Stimulated activated CD4-positive, alpha-beta T cell treated with anti-CD3 and anti-CD28 coated beads, Interleukin-4, amount 100 ng/mL, for 1 hour (primary cell): ENCODE measurements at places on chromosomes 3 and 15.

DNA sequence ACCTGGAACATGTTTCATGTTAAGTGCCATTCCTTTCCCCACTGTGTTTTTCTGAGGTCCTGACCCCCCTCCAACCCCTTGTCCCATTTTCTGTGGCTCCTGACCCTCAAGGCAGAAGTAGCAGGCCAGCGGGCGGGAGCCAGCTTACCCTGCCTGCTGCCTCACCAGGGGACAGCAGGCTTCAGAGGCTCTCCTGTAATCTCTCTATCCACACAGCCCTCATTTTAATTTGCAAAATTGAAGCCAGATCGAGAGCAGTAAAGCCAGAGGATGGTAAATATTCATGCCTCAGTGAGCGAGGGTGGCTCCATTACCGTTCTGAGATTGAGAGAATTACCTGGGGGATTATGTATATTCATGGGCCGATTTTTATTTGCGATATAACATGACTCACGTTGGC is 147.6 kb downstream of the DNAJB8 start:
- DNase-seq, result no peak

- DNase-seq, result peak; percentile 6
Observed at GRCh38 chr15:23877502-23878412, 190.7 kb upstream of the NDN start.

- no peak for DNase-seq
Observed at GRCh38 chr3:51380601-51381332, 4.3 kb upstream of the MANF start.

GRCh38 chr15:69031013-69032001 is 16.8 kb downstream of the NOX5 start:
- peak; percentile 35 for DNase-seq

DNA sequence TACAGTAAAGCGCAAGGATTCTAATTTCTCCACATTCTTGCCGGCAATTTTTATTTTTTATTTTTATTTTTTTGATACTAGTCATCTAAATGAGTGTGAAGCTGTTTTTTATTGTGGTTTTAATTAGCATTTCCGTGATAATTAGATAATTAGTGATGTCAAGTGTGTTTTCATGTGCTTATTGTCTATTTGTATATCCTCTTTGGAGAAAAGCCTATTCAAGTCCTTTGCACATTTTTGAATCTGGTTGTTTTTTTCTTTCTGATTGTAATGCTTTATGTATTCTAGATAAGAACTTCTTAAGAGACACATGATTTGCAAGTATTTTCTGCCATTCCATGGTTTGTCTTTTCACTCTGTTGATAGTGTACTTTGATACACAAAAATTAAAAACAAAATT is 16.1 kb downstream of the CTDSPL2 start:
- DNase-seq, result no peak

DNA sequence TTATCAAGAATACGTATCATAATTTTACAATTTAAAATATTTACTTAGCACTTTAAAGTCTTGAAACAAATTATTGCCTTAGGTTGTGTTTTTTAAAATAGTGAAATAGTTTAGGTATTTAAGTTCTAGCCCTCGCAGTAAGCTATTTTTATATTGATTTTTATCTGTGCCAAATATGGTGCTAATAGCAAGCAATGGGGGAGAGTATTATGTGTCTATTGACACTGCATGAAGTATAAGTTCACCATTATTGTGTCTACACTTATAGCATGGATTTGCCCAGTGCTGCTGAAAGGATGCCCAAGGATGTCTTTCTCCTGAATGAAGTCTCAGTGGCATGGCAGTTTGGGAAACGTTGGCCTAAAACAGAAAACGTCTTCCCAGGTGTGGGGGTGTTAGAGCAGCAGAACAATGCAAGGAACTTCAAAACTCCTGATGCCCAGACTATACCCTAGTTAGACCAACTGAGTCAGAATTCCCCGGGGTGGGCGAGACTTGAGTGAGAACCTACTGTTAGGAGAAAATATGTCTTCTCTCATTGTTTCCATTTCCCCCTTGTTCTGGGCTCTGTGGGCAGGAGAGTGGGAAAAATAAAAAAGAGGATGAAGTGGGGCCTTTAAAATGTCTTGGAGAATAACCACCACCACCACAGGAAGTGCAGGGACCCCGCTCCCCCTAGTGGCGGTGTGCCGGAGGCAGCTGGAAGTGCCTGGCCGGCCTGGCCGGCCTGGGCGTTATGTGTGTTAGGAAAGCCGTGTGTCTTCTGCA is 104.2 kb upstream of the SLC7A14 start:
- DNase-seq, result peak; percentile 44

GRCh38 chr15:81091889-81092558 is 42.0 kb upstream of the CFAP161 start:
- DNase-seq, result no peak

GRCh38 chr3:157204431-157204830 is 44.5 kb upstream of the CCNL1 start:
- no peak for DNase-seq

DNA sequence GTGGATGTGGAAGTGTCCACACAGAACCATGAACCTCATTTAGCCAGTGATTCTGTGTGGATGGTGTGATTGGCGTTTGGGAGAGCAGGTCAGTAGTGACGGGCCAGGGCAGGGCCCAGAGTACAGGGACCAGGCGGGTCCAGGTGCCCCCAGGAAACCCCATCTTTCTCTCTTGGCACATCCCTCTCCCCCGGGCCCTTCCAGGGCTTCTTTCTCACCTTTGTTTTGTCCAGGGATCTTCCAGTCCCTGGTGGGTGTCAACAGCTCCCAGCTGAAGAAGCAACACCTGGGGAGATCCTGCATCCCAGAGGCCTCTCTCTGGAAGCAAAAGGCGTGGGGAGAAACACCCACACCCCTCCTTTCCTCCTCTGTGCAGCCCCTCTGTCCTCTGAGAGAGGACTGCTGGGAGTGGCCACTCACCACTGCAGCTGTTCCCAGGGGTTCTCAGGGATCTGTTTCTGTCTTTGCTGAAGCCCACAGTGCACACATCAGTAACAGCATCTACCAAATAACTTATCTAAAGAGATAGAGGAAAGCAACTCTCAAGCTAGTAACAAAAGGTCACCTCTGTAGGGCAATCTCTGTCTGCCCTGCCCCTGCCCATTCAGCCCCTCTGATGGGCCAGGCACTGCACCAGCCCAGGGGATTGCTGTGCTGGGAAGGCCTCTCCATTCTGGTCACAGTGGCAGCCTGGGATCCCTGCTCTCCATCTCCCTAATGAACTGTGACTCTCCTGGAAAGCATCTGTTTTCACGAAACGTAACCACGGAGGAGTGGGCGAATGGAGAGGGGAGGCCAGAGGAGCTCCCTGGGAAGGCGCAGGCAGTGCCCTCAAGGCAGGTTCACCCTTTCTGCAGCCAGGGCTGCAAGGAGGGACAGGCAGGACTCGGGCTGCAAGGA is 98.3 kb upstream of the ALDH1A3 start:
- no peak for DNase-seq

GRCh38 chr15:67501177-67501835 is 19.6 kb upstream of the C15orf61 start:
- no peak for DNase-seq

- no peak for DNase-seq
Observed at GRCh38 chr15:68445351-68445750, 13.4 kb upstream of the ITGA11 start.

GRCh38 chr15:69663982-69664381 is 211.4 kb downstream of the RPLP1 start:
- no peak for DNase-seq

DNA sequence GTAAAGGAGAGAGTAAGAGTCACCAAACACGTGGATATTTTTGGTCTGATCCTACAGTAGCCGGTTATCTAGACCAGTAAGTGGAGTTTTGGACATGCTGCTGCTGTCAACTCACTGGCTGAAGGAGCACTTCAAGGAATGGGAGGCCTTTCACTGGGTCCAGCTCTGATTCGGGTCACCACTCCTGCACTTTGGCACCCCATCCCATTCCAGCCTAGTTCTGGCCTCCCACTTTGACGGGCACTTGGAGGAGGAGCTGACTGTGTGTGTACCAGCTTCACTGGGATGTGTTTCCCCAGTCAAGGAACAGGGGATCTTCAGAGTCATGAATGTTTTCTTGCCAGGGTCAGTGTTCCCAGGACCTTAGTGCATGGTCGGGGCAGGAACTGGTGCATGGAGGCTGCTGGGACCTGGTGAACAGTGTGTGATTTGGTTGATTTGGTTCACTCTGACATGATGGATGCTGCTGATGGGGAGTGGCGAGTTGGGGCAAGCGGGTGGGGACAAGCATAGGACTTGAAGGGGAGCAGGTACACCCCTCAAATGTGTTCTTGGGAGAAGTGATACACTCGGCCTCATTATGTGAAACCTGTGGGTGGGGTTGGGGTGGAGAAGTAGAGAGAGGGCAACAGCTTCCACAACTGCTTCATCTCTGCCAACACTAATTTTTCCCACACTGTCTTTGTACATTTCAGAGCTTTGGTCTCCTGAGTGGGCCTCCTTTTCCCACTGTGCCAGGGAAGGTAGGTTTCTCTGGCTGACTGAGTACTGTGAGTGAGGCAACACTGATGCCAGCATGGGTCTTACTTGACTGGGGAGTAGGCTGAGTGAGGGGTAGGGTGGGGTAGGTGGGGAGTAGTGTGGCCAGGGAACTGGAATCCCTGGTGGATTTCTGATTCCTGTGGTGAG is 64.0 kb downstream of the RGMA start:
- no peak for DNase-seq

DNA sequence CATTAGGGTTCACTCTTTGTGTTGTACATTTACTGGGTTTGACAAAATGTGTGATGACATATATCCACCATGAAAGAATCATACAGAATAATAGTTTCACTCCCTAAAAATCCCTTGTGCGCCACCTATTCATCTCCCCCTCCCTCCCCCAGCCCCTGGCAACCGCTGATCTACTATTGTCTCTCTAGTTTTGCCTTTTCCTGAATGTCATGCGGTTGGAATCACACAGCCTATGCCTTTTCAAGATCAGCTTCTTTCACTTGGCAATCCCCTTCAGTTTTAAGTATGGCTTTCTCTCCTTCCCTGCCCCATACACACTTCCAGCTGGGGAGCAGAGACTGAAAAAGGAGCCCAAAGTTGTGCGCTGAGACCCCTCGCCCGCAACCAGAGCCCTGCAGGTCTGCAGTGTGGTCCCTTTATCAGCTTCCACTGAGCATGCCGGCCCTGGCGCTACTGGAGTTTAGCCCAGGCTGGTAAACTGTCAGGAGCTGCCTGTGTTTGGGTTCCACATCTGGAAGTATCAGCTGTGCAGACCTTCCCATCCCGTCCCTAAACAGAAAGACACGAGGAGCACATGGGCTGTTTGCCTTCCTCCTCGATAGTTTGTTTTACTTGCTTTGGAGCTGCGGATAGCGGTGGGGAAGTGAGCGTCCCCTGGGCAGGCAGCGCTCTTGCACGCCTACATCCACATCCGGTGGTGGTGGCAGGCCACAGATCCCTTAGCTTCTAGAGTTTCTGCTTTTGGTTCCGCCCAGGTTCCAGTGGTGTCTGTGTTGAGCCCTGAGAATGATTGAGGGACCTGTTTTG is 12.3 kb downstream of the BOC start:
- DNase-seq, result no peak

- no peak for DNase-seq
Observed at GRCh38 chr3:64203216-64203615, 22.1 kb downstream of the PRICKLE2 start.

DNA sequence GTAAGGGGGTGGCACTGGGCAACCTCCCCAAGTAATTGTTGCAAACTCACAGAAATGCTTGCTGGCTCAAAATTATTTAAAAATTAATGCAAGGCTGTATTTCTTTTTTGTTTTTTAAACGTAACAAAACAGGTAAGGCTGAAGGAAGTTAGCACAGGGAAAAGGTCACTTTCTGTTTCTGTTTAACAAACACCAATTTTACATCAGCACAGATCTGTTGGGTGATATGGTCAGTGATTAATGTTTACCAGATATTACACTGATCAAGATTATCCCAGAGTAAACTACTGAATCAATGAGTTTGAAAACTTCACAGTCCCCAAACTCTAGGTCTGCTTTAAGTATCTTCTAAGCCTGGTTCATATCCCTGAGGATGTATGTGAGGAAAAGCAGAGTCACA is 558.0 kb downstream of the FOXP1 start:
- no peak for DNase-seq

GRCh38 chr15:90617171-90617570 is 87.4 kb downstream of the CRTC3 start:
- DNase-seq, result no peak

- no peak for DNase-seq
Observed at GRCh38 chr3:152309535-152310307, 41.0 kb downstream of the MBNL1 start.

GRCh38 chr3:103247459-103247858 is 812.6 kb downstream of the ZPLD1 start:
- DNase-seq, result no peak

- DNase-seq, result no peak
Observed at GRCh38 chr3:12832350-12833221, 8.8 kb downstream of the RPL32 start.

- DNase-seq, result no peak
Observed at GRCh38 chr3:149647285-149647684, 10.5 kb downstream of the WWTR1 start.

DNA sequence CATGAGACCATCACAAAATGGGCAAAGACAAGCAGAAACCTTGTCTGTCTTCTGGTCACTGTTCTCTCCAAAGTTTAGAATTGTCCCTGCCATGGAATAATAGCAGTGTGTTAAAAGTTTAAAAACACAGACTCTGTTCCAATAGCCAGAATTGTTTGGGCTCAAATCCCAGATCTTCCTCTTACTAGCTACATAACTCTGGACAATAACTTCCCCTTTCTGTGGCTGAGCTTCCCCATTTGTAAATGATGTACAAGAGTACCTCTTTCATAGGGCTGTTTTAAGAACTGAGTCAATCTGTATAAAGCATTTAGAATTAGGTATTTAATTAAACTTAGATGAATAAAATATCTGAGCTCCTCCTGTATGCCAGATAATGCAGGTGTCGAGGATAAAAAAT is 623.0 kb downstream of the NTRK3 start:
- DNase-seq, result no peak

DNA sequence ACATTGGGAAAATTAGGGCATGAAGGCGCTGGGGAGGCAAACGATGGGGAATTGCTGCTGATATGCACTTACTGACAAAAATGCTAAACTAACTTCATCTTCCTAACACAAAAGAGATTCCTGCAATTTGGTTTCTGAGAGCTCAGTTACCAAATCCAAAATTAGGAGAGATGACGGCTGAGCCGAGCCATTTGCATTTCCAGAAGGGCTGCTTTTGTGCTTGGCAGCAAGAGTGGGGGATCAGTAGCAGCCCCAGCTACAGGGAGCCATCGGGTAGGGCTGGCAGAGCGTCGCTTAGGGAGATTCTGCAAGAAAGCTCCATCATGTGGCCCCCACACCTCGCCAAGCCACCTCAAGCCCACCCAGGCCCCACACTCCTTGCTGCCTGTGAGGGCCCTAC is 16.1 kb upstream of the DUSP7 start:
- no peak for DNase-seq

DNA sequence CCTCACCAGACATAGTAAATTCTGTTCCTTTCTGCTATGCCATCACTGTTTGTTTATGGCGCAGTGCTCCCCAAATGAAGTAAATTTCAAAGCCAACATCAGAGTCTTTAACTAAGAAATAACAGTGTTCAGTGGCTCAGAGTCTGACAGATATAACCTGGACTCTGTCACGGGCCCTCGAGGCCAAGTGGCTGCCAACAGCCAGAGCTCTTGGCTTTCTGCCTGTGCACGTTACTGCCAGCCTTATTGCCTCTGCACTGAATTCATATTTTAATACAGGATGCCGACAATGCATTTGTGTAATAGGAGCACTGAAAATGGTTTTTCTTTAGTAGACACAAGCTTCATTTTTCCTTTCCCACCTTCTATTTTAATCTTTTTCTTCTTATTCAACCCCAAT is 219.9 kb downstream of the NLGN1 start:
- DNase-seq, result no peak

- no peak for DNase-seq
Observed at GRCh38 chr15:77454265-77454664, 33.6 kb downstream of the HMG20A start.
